RWPE2 (cell line): ENCODE measurements at places on chromosomes 2 and 18.
A peak's percentile ranks its signal among the peaks of the same experiment; 100 is the strongest.

DNA sequence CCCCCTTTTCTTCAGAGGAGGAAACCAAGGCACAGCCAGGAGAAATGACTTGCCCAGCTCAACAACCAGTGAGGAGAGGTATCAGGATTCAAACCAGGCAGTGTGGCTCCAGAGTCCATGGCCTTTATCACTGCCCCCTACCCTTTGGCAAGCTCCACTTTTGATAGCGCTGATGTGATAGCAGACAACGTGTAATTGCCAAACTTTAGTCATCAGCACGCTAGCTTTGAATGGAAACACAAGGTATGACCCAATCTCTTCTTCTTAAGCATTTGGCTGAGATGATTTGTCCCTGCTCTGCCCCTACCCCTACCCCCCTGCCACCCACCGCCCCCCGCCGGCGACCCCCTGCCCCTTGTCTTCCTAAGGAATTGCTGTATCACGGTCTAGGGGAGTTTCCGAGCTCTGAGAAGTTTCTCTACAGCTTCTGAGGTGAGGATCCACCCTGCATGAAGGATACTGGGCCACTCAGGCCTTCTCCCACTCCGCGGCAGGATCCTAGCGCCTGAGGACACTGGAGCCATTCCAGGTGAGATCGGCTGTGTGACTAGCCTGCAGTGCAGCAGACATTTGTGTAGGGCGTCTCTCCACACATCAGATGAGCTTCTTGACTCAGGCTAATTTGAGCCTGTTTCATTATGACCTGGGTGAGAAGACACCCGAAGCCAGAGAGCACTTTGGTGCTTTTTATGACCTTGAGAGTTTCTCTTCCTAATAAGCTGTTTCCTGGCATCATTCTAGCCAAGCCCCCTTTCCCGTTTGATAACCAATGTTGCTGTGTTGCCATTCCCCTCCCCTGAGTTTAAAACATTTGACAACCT lies 75.1 kb upstream of the MAP4K4 start:
- no peak for DNase-seq

DNA sequence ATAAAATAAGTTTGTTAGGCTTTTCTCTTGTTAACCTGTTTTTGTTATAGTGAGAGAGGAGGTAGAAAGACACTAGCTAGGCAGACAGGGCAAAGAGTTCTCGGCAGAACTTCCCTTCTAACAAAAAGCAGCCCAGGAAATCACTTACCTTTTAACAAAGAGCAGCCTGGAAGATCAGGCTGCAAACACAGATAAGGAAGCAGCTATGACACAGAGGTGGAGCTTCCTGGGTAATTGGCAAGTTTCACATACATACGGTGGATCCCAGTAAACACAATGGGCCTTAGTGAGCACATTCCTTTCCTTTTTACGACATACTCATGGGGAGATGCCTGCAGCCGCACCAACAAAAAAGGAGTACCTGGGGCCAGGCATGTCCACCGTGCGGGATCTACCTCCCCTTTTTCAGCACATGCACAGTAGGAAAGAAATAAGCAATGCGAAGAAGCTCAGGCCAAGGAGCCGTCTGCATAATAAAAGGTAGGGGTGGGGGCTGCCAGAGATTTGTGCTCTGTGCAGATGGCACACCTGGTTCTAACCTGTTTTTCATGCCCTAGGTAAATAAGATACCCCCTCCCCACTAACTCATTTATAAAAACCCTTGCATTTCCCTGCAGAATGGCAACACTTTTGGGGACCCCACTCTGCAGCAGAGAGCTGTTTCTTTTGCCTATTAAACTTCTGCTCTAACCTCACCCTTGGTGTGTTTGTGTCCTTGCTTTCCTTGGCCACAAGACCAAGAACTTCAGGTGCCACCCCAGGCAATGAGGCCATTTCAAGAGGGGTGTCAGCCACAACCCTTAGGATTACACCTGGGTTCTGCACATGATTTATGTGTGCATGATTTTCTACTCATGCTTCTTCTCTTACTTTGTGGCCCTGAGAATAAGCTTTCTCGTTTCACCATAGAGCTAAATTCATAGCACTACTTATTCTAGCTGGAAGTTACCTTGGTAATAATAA lies 26.5 kb downstream of the MDH1 start:
- DNase-seq: peak; percentile 49

DNA sequence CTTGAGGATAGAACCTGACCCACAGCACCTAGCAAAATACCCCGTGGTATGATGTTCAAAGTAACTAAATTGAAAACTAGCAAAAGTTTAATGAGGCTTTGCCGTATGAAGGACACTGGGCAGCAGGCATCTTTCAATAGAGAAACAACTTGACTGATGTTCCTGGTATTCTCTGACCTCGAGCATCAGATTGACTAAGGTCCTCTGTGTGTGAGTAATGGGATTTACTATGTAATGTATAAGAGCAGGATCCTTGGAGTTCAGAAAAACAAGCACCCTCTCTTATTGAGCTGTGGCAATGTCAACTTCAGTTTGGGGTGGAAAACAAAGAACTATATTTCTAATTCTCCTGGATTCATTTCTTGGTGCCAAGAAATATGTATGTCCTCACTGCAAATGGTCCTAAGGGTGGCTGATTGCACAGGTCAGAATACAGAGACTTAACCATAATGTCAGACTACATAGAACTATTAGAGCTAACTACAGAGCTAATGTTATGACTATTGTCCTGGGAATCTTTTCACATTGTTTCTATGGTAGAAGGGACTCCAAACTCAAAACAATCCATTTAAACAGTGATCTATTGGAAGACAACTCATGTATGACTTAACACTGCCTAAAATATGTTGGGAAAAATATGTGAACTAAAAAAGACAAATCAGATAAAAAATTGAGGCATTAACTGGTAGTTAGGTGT lies 4.4 kb downstream of the TNFAIP6 start:
- DNase-seq: no peak

DNA sequence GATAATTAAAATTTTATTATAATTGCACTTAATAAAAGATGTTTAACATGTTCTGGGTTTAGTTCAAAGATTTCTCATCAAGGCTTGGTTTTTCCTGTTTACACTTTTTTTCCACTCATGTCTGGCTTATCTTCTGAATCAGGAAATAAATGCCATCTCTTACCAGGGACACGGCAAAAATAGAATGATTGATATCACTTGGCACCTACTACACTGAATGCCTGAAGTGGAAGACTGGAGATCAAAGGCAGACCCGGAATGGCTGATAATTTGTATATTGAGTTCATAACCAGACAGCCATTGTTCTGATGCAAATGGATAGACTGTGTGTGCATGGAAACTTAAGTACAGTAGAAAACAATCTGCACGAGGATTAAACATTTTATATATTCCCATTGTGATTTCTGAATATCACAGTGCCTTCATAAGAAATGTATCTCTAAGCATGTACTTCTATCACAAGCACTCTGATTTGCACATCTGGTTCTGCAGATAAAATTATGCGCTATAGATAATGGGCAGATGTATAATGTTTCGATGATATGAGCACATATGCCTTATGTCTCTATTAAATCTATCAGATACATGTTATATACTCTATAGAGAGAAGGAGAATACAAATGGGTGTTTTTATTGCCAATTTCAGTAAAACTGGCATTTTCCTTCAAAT lies 304.8 kb downstream of the RND3 start:
- no peak for DNase-seq

GRCh38 chr2:5594249-5594695 lies 97.9 kb upstream of the SOX11 start:
- no peak for DNase-seq

- DNase-seq: no peak
Measured at GRCh38 chr2:179037807-179038206, 12.1 kb downstream of the CCDC141 start.

- no peak for DNase-seq
Measured at GRCh38 chr2:38856165-38856564, 19.6 kb downstream of the DHX57 start.

DNA sequence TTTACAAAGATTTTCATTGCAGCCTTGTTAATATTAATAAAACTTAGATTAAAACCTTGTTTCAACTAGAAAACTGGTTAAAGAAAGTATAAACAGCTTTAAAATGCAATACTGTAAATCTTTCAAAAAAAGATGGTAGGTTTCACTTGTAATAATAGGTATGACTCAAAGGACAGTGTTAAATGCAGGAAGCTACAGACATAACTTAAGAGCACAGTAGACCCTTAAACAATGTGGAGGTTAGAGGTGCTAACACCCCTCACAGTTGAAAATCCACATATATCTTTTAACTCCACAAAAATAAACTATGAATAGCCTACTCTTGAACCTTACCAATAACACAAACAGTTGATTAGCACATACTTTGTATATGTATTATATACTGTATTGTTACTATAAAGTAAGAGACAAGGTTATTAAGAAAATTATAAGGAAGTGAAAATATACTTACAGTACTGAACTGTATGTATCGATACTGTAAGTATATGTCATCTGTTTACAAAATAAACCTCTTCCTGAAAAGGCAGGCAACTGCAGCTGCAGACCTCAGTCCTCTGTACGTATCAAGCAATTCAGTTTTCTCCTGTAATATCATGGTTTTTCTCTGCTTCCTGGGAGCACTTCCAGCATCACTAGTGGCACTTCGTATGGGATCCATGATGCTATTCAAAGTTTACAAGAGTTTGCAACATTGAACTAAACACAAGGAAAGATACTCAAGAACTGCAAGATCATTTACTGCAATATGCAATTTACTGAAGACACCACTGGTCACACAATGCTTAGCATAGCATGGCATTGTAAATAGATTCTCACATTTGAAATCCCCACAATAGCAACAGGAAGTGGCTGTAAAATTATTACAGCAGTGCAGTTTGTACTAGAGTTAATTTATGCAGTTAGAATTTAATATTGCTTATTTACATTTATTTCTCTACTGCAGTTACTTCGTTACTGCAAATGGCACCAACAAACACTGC lies 610.5 kb upstream of the LRRTM4 start:
- no peak for DNase-seq

GRCh38 chr2:64186699-64187605 lies 42.7 kb upstream of the PELI1 start:
- no peak for DNase-seq

DNA sequence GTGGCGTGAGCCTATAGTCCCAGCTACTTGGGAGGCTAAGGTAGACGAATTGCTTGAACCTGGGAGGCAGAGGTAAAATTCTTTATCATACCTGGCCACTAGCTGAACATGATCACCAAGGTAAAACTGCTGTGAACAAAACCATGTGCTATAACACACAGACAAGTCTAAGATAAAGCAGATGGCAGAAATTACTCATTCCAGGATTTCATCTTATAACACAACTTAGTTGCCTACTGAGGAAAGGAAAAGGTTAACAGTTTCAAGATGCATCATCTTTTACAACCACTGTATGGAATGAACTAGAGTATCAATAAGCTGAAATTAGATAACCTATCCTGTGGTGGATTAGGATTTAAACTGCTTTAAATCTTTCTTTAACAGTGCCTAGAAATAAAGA lies 8.3 kb downstream of the ARL5A start:
- DNase-seq: no peak

GRCh38 chr2:103289105-103289725 lies 527.4 kb downstream of the TMEM182 start:
- no peak for DNase-seq

GRCh38 chr18:42606886-42607495 lies 508.5 kb downstream of the RIT2 start:
- no peak for DNase-seq

GRCh38 chr2:237336131-237336530 lies 77.8 kb downstream of the COL6A3 start:
- DNase-seq: no peak

GRCh38 chr2:120647487-120647886 lies 88.2 kb upstream of the GLI2 start:
- DNase-seq: no peak

DNA sequence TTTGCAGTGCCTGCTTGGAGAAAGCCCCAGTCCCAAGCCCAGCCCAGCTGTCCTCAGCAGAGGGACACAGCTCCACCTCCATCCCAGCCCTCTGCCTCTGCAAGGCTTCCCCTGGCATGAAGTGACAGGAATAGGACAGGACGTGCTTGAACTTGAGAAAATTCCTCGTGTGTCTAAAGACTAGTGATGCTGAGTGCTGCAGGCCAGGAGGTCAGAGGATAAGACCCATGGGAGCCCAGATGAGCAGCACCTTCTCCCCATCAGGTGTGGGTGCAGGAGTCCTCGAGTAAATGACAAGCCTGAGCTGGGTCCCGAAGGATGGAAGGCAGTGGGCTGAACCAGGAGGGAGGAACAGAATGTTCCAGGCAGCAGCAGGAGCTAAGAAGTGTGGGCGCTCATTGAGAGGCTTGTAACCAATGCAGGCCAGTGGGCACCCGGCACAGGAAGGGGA lies 67.8 kb upstream of the UXS1 start:
- no peak for DNase-seq

GRCh38 chr2:1052771-1053191 lies 102.1 kb downstream of the SNTG2 start:
- no peak for DNase-seq

- DNase-seq: no peak
Measured at GRCh38 chr18:70554854-70555445, 266.1 kb downstream of the SOCS6 start.

GRCh38 chr2:171652416-171652785 lies 34.9 kb upstream of the DYNC1I2 start:
- DNase-seq: no peak

DNA sequence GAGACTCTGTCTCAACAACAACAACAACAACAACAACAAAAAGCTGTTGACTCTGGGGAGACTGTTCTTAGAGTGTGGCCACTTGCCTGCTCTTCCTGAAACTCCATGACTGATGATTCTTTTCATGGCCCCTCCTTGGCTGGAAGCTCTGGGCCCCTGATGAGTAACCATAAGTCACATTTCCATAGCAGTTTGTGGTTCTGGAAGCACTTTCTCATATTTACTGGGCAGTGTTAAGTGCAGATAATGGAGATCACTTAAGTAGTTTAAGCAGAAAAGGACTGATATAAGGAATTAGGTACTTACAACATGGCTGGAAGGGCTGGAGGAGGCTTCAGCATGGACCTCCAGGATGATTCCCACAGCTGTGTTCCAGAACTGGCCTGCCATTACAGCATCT lies 147.3 kb upstream of the DLX2 start:
- no peak for DNase-seq

- DNase-seq: no peak
Measured at GRCh38 chr2:191312163-191312562, 67.0 kb downstream of the MYO1B start.

- DNase-seq: no peak
Measured at GRCh38 chr2:133139847-133140533, 428.3 kb downstream of the NCKAP5 start.

GRCh38 chr2:220103596-220103995 lies 476.2 kb downstream of the SLC4A3 start:
- no peak for DNase-seq

DNA sequence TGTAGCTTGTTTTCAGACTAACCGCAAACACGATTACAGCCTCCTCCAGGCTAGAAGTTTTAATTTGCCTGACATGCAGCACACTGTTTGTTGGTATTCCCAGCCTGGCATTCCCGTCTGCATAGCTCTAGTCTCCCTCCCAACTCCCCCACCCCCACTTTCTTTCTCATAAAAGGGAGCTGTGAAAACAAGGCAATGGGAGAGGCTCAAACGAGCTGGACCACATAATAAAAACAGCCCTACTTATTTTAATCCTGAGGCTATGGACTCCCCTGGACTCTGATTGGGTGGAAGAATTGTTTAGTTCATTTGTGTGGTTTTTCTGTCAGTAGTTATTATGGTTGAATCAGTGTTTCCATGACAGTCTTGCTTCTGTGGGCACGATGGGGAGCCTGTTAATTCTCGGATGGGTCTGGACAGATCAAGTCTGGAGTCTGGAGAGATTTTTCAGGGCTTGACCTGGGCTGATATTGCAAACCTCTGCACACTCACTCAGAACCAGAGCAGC lies 1.2 kb downstream of the STON1 start:
- DNase-seq: no peak
